ENCODE measurements at places on chromosomes 2 and 18.

DNA sequence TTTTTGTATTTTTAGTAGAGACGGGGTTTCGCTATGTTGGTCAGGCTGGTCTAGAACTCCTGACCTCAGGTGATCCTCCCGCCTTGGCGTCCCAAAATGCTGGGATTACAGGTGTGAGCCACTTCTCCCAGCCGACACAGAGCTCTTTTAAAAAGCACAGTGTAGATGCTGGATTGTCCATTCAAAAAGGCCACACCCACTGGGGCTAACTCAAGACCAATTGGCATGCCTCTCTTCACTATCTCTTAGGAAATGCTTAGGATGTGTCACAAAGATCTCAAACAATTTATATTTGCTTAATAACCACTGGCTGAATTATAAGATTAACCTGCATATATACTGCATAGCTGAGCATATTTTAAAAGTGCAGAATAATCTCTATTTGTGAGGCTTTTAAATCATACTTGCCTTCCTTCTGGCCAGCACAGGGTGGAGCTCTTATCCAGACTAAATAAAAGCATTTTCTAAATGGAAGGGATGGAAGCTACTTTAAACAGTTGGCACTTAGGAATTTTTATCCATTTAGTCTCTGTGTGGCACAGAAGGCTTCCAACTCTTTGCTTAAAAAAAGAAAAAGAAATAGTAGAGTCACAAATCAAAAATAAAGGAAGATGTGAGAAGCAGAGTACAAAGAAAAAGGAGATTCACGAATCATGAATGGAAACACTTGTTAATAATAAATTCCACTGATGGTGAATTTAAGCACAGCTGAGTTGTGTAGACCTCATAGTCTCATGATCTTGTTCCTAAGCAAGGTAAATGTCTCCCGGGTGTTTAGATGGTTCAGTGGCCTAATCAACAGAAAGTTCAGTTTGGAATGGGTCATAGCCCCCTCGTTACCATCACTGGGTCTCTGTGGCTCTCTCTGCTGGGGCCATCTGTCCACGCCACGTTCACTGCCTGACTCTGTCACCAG lies 22.4 kb downstream of the CRYGD start:
- no peak for DNase-seq

GRCh38 chr2:196742685-196743084 lies 56.8 kb downstream of the GTF3C3 start:
- no peak for DNase-seq

GRCh38 chr2:235095569-235095968 lies 143.8 kb downstream of the SH3BP4 start:
- DNase-seq, result no peak

GRCh38 chr2:54588244-54588899 lies 132.2 kb downstream of the SPTBN1 start:
- DNase-seq, result no peak

DNA sequence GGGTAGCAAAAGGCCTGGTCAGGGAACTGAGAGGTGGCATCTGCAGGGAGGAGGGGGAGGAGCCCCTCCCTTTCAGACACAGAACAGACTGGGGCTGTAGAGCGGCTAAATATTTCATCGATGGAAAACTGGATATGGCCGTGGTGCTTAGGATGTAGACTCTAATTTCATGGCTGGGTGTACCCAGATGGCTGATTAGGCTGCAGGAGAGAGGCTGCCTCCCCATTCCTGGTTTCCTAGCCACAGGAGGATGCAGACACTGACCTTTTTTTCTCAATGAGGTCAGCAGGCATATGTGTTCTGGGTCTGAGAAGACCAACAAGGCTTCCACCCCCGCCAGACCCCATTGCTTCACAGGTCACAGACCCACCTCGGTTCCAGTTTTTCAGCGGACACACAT lies 79.3 kb upstream of the STPG4 start:
- DNase-seq, result no peak

- DNase-seq, result no peak
Measured at GRCh38 chr18:60753753-60754152, 381.2 kb upstream of the MC4R start.

DNA sequence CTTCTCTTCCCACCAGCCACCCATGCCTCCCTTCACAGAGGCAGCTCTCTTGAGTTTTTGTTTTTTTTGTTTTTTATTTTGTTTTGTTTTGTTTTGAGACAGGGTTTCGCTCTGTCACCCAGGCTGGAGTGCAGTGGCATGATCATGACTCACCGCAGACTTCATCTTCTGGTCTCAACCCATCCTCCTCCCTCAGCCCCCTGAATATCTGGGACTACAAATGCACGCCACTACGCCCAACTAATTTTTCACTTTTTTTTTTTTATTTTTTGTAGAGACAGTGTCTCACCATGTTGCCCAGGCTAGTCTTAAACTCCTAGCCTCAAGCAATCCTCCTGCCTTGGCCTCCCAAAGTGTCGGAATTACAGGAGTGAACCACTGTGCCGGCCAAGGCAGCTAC lies 161.4 kb downstream of the TRABD2A start:
- DNase-seq, result no peak

DNA sequence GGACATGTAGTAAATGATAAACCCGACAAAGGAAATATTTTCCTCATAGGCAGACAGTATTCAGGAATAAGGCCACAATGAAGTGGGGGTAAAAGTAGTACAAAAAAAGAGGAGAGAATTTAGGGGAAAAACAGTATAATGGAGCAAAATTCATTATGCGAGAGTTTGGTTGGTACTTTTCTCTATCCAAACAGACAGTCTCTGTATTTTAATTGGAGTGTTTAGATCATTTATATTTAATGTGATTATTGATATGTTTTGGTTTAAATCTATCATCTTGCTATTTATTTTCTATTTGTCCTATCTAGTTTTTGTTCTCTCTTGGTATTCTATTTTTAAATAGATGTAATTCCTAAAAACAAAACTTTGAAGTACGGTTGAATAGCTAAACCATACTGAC lies 170.3 kb upstream of the SP5 start:
- DNase-seq, result no peak

DNA sequence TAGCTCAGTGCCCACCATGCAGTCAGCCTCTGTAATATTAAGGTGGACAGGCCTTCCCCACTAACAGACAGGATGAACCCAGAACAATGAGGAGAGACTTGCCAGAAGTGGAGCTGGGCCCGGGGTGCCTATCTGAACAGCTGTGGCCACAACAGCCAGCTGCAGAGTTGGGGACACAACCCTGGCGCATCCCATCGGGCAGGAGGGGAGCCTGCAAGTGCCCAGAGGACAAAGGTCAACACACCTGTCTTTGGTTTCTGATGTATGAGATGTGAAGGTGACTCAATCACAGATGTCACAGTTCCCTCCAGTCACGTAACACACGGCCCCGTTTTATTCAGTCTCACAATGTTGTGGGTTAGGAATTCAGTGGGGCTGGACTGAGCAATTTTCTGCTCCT lies 48.2 kb upstream of the TAF1B start:
- no peak for DNase-seq

- no peak for DNase-seq
Measured at GRCh38 chr2:54285451-54285850, 29.4 kb upstream of the TSPYL6 start.

- no peak for DNase-seq
Measured at GRCh38 chr2:119433636-119434327, 2.1 kb downstream of the TMEM37 start.

- no peak for DNase-seq
Measured at GRCh38 chr2:59425247-59425646, 1128.2 kb downstream of the BCL11A start.

GRCh38 chr2:119608553-119608952 lies 64.3 kb downstream of the CFAP221 start:
- no peak for DNase-seq

DNA sequence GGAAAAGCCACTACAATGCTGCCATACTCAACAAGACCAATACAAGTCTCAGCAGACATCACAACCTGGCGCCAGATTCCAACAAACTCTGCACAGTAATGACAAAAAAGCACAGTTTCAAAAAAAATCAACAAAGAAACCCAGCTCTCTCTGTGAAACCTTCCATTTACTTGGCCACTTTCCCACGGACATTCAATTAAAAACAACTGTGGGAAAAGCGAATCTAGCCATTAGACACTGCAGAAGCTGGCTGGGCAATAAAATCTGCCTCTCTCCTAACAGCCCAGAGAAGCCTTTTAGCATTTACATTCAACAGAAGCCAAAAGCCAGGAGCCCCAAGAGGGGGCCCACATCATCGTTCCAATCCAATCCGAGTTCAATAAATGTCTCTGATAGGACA lies 128.9 kb downstream of the HDAC4 start:
- no peak for DNase-seq

- DNase-seq, result no peak
Measured at GRCh38 chr2:232501794-232502390, 14.3 kb upstream of the ECEL1 start.

- no peak for DNase-seq
Measured at GRCh38 chr2:121902616-121903015, 147.2 kb downstream of the TSN start.

DNA sequence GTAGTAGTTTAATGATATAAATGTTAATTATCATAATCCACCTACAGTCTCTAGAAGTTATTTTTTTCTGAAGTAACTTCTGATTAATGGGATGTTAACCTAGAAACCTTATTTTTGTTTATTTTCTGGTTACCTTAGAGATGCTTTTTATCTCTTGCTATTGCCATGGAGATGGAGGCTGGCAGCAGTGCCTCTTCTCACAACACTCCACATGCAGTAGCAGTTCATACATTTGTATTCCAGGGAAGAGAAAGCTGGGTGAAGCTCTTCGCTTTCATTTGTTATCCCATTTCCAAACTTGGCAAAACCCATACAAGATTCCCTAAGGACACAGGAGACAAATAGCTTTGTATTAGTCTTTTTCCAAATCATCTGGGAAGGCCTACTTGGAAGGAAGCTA lies 1794.1 kb upstream of the LRRTM1 start:
- DNase-seq, result no peak

DNA sequence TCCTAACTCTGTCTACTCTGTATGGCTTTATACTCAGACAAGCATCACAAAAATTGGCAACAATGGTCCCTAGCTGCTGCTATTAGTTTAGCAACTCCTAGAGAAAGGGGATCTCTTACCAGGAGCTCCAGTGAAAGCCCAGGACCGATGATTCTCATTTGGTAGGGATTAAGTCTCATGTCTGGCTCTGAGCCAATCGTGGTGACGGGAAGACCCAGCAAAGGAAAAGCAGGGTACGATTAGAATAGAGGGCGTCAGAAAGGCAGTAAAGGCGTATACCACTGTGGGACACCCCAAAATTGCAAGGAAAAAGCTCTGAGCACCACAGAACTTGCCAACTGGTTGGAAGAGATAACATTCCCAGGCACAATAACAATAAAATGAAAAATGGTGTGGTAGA lies 129.5 kb downstream of the MTCL1 start:
- no peak for DNase-seq

GRCh38 chr2:25887624-25888242 lies 9.4 kb upstream of the ASXL2 start:
- DNase-seq, result no peak

Measured in naive thymus-derived CD4-positive, alpha-beta T cell (primary cell).